ENCODE measurements at places on chromosomes 13 and 19. TPM values are rescaled to one million over a fixed set of nuclear protein-coding genes. Genes with fewer than 3 reads are reported as not detected.

DNA sequence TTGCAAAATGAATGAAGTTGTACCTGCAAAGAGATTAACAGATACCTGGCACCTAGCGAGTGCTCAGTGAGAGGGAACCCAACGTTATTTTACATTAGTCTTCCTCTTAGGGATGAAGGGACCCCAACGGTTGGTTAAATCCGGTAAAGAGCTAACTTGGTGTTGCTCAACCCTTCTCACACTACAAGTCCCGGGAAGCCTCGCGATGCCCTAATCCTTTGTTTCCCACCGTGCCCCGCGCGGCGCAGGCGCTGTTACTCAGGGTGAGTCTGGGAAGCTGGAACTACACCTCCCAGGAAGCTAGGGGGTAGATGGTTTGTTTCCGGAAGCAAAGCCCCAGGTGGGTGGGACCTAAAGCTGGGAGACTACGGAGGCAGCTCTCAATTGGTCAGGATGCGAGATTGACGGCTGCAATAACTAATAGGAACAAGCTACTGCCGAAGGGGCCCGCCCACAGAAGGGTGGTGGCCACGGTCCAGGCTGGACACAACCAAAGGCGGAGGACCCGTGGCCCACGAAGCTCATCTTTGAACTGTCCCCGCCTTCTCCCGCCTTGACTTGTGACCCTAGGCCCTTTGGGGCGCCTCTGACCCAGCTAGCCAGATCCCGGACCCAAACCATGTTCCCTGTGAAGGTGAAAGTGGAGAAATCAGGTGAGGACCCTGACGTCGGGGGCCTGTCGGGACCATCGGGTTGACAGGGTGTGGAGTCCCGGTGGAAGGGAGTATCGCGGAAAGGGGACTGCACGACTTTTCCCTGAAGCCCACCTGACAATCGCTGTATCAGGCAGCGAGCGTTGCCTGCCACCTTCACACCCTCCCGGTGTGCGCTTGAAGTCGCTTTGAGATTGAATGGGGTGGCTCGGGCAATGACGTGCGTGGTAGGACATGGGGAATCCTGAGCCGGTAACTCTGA is at the start of gene LIN37:
TSS of gene LIN37 (plus strand) at position 471 of the 915 bp plus-strand sequence. CDS start at position 620, 149 bp downstream.
- peak; percentile 99 for DNase-seq

DNA sequence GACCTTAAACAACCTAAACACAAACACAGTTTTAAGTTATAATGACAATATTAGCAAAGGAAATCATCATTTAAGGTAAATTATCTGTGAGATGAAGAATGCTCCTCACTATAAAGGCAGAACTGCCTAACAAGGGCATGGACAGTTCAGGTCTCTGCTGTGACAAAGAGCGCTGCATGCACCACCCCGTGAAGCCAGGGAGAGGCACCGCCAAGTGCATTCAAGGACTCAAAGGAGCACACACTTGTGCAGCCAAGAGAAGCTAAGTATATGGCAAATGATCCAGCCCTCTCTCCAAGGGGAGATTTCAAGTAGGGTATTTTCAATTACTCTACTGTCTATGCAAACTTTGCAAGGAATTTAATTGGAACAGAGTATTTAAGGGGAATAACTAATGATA is 126.0 kb downstream of the RAP2A start:
- no peak for DNase-seq

DNA sequence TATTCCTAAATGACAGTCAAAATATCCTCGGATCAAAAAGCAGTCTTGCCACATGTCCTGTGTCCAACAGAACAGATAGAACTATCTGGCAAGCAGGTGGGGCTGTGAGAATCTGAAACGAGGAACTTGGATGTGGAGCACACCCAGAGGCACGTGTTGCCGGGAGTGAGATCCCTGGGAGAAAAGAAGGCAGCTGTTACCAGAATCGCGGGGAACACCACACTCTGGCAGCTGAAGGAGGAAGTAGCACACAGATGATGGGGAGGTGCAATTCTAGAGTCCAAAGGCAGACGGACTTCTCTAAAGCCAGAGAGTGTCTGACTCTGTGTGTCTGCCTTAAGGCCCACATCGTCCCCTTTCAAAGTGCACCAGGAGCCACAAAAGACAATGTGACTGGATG is 22.3 kb downstream of the SLC7A1 start:
- DNase-seq: no peak

- no peak for DNase-seq
Measured at GRCh38 chr19:17281391-17282304, at the start of gene ANKLE1. Gene ANKLE1, plus strand, starts transcription at chr19:17281901. Its CDS starts 20 bp downstream, at chr19:17281921.

DNA sequence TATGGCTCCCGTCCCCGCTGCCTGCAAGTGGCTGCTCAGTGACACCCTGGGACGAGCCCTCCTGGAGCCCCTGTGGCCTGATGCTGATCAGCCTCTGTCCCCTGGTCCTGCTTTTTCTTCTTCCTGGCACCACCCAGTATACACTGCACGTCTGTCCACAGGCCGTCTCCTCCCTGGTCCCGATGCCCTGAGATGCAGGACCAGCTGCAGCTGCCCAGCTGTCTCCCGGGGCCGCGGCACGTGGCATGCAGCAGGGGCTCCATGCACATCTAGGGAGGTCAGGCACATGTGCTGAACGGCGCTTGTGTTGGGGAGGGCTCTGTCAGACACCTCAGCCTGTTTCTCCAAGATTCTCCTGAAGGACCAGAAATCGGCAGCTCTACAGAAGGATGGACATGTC is 30.2 kb downstream of the ZFR2 start:
- no peak for DNase-seq

GRCh38 chr13:29704648-29705047 is 109.2 kb upstream of the SLC7A1 start:
- no peak for DNase-seq

EID2B gene
- 3.0 TPM for total RNA-seq

GRCh38 chr13:26965952-26966700 is 205.5 kb downstream of the USP12 start:
- no peak for DNase-seq

DNA sequence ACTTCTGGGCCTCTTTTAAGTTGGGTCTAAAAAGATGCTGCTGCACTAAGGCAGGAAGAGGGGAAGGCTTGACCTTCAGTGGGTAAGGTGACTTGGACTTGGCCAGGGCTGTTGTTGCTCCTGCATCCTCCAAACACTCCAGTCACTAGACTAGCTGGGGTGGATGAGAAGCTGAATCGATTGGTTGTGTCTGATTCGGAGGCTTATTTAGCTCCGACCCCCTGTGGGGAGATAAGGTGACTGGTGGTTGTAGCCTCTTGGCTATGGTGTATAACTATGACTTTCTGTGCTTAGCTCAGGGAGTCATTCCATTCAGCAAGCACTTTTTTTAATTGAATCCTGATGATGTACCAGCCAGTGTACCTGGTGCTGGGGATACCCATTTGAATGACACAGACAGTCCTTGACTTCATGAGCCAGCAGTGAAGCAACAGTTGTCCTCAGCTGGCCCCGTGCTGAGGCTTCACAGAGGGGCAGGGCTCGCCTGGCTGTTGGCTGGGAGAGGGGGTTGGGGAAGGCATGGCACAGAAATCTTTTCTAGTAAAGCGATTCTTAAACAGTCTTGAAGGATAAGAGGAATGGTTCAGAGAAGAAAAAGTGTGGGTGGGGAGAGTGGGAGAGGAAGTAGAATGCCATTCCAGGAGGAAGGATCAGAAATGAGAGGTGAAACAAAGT is 9.9 kb downstream of the PCDH8 start:
- DNase-seq: no peak

DNA sequence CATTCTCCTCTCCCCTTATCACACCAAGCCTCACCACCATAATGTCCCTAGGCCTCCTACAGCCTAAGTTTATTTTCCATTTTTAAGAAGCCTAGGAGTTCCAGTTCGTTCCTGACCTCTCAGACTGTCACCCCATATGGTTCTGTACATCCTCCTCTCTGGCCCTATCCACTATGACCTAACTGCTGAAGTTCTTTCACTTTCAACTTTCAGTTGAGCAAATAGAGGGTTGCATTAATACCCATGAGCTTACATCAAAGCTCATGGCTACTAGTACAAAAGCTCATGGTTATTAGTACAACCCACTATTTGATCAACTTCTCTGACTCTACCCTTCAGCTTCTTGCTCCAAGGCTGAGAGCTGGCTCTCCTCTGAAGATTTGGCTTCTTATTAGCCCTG is 72.9 kb downstream of the FGF14 start:
- no peak for DNase-seq

GRCh38 chr13:80524447-80525215 is 183.7 kb upstream of the SPRY2 start:
- DNase-seq: no peak

MYBPC2 gene
- total RNA-seq: 0.91 TPM

GRCh38 chr13:98519976-98520375 is 56.9 kb downstream of the STK24 start:
- DNase-seq: no peak

All from activated naive CD4-positive, alpha-beta T cell treated with anti-CD3 and anti-CD28 coated beads, Interleukin-2, amount 50 U/mL, for 72 hours (primary cell).